CD4-positive, alpha-beta T cell treated with Interleukin-6 for 4 hours (primary cell): ENCODE measurements at places on chromosomes 2 and 18.
A peak's percentile ranks its signal among the peaks of the same experiment; 100 is the strongest.

DNA sequence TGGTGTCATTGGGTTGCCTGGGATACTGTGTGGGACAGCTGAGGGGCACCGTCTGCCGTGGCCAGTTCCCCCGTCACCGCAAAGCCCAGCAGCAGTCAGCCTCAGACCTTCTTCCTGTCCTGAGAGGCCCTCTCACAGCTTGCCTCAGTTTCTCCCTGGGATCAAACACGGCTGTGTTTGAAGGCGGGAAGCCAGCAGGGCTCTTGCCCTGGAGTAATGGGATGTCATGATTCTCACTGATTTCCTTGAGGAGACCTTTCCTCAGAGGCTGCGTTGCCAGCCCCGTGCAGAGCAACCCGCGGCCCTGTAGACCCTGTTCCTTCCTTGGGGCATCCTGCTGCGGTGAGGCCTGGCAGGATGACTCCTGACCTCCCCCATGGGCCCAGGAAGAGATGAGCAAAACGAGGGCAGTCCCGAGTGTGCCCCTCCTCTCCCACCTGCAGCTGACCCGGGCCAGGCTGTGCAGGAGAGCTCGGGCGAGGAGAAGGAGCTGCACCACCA, 13.9 kb upstream of the NFATC1 start:
- DNase-seq: no peak

DNA sequence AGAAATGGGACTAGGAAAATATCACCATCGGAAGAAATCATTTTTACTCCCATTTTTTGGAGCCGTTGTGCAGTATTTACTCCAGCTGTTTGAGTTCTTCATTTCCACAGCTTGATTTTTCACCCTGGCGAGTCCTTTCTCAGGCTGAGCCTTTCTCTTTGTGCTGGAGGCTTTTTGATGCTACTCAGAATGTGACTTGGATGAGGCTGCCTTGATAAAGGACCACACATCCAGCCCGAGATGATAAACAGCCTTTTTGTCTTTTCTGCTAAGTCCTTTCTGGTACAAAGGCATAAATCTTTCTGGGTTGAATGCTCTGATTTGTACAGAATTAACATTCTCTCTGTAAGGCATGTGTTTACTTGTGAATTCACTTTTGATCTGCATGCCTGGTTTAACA, 17.6 kb upstream of the CTDP1 start:
- no peak for DNase-seq

DNA sequence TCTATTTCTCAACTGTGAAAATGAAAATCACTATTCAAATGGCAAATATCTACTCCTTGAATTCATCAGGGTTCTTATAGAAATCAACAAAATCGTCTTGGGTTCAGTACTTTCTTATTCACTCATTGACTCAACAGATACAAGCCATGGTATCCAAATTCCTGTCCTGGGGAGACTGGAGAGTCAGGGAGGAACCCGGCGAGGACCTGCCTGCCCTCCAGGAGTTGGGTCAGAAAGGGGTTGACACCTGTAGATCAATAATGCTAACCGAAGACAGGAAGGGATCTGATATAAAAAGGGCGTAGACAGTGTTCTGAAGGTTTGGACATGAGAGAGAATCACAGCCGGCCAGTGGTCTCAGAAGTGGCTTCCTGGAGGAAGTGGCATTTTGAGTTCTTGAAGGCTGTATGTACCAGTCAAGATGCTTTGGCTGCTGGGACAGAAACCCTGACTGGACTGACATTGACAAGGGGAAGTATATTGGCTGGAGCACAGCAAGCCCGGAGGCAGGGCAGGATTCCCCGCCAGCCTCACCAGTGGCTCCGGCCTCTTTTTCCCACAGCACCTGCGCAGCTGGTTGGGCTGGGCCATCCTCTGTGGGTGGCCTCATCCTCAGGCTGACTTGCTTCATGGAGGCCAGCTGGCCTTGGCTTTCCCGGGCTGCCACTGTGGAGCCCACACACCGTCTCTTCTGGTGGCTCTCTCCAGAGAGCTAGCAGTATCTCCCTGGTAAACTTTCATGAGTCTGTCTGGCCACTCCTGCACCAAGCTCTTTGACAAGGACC, 3.0 kb downstream of the LRRFIP1 start:
- DNase-seq: no peak

- DNase-seq: peak; percentile 18
Measured at GRCh38 chr2:131413148-131413747, 49.3 kb upstream of the RAB6D start.

GRCh38 chr18:28065031-28065792, 111.7 kb downstream of the CDH2 start:
- no peak for DNase-seq

DNA sequence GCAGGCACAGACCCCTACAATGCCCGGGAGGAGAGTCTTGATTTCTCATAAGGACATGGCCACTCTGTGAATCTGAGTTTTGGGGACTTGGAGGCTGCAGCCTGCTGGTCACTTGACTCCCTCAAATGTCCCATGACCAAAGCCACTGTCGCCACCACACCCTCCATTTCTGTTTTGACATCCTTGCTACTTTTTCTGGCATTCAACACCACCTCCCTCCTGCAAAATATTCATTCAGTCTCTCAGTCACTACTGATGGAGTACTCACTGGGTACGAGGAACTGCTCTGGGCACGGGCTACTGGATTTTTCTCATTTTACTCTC, 208.6 kb upstream of the HAAO start:
- DNase-seq: no peak

GRCh38 chr2:105129722-105130232, 91.9 kb downstream of the MRPS9 start:
- no peak for DNase-seq

GRCh38 chr2:2901384-2902345, 476.0 kb downstream of the EIPR1 start:
- DNase-seq: no peak

DNA sequence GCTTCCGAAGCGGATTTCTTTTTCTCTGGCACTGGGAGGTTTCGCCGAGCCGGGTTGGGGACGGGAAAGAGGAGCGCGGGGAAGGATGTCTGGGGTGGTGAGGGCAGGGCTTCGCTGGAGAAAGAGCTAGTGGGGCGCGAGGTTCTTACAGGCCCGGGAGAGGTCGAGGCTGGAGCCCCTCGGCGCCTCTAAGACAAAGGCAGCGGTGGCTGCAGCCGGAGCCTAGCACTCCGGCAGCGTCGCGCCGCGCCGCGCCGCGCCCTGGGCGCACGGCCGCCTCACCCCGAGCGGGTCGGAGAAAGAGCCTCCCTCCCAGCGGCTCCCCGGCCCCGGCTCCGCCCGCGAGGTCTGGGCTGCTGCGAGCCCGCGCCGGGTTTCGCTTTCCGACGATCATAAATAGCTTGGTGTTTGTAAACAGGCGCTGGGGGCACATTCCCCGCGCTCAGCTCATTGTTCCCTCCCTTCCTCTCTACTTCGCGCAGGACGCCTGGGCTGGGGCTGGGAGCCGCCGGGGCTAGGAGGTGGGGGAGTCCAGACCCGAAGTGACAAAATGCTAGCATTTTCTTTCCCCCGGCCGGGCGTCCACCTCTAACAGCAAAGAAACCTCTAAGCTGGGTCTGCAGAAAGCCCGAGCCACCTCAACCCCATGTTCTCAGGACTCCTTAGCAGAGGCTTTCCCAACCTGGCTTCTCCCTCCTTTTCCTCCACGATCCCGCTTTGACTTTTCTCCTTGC, 813 bp upstream of the MEIS1 start:
- no peak for DNase-seq

- no peak for DNase-seq
Measured at GRCh38 chr2:28721601-28722191, 29.9 kb upstream of the PPP1CB start.

DNA sequence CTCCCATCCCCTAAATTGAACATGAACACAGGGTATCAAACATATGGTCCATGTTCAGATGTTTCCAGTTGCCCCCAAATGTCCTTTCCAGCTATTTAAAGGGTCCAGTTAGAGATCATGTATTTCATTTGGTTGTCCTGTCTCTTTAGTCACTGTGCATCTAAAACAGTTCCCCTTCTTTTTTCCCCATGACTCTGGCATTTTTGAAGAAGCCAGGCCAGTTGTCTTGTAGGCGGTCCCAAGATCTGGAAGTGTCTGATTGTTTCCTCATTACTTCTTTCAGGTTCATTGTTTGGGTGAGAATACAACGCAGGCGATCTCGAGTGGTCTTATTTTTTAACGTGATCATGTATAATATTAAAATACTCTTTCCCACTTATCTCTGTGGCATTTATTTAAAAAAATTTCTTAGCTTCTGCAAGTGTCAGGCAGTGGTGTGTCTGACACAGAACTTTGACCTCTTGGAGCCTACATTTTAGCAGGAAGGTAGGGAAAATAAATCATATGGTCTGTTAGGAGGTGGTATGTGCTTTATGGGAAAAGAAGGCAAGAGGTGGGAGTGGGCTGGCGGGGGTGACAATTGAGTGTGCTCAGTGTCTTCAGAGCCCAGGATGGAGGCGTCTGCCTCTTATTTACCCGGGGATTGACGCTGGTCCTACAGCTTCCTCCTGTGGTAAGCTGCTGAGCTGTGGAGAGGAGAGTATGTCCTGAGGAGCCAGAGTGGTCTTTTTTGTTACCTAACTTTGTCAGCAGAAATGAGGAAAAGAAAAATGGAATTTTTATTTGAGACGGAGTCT, 8.1 kb downstream of the RAB31 start:
- no peak for DNase-seq

DNA sequence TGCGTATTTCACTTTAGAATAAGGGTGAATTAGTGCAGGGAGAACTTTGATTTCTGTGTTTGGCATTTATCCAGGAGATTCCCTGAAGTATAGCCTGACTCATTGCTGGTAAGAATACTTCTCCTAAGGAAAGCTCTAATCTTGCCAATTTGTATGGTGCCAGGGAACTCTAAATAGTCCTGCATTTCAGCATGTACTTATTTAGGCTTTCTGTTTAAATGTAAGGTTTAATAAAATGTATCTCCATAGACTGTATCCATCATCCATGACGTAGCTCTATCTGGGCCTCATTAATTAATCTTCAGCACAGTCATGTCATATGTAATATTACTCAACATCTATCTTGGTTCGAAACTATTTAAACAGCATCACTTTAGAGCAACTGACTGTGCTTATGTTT, 127.7 kb downstream of the DOK6 start:
- DNase-seq: no peak

- DNase-seq: no peak
Measured at GRCh38 chr2:126329173-126329572, 326.8 kb upstream of the GYPC start.

GRCh38 chr2:177474998-177475397, 82.4 kb downstream of the AGPS start:
- DNase-seq: no peak

DNA sequence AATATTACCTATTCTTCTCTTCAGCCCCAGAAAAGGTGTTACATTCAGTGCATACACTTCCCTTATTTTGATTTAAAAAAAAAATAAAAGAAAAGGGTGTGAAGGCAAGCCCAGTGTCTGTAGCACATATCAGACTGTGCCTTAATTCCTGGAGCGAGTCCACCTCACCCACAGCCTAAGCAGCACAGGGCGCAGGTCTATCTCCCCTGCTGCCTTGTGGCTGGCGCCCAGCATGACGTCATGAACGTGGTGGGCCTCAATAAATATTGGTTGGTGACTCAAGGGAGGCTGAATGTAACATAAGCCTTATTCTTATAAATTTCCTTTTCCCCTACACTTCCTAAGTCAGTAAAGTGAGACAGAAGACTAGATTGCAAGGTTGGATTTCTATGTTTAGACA, 26.4 kb downstream of the ST3GAL5 start:
- peak; percentile 49 for DNase-seq

GRCh38 chr2:11988691-11989353, 242.4 kb downstream of the LPIN1 start:
- no peak for DNase-seq

DNA sequence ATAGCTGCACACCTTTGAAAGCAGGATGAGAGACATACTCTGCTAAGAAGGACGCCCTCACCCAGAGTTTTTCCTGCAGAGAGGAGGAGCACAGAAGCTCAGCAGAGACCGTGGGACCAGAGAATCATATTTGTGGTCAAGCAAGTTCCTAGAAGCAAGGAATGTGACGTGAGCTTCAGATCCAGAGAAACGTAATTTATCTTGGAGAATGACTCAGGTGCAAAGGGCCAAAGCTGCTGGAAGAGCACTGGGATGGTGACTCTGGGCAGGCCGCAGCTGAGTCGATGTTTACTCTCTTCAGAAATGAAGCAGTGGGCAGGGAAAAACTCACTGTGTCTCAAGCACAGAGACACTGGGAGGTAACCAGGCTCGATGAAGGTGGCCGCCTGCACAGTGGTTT, 50.1 kb upstream of the IGFBP2 start:
- DNase-seq: no peak

- DNase-seq: no peak
Measured at GRCh38 chr2:29598978-29599377, 322.4 kb downstream of the ALK start.

DNA sequence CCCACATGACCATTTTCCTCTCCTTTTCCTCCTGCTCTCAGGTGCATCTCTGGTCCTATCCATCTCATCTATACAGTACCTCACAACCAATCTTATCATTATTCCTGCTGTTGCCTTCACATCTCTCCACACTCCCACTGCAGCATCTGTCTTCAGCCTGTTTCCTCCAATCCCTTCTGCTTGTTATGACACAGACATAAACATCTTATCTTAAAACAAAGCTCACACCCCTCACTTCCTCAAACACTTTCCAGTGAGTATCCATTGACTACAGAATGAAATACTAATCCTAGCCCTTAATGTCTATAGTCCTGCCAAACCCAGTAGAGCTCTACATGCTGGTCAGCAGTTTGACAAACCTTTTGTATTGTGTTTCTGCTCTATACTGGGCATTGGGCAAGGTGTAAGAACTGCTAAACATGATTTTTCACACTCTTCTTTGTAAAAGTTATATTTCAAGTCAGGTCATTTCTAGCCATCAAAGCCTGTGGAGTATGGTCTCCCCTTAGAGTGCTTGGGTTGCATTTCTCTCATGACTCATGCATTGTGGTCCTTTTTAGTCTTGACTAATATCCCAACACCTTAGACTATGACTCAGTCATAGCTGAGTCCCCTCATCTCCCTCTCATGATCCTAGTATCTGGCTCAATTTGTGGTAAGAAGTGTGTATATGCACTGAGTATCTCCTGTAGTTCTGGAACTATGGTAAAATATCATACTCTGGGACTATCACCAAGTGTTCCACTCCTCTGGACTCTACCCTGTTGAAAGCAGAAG, 187.0 kb downstream of the CYRIA start:
- DNase-seq: no peak

GRCh38 chr2:68435615-68436014, 31.5 kb downstream of the FBXO48 start:
- DNase-seq: no peak

DNA sequence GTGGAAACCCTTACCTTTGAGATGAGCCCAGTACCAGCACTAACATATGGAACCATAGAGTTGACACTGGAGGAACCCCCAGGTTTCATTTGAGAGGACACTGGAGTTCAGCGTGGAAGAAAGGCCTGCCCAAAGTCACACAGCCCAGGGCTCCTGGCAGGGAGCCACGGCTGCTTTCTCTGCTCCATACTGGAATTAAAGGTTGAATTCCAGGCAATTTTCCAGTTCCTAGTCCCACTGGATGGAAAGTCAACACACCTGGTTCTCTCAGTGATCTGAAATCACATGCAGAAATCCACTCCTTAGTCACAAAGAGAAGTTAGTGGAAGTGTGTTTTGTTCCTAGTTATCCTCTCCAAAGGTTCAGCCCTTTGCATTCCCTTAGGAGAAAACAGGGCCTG, 336.1 kb upstream of the SKOR2 start:
- DNase-seq: no peak
